ENCODE measurements at places on chromosomes 1 and 21. TPM values are rescaled to one million over a fixed set of nuclear protein-coding genes. Genes with fewer than 3 reads are reported as not detected.

The SPRR1A gene
- total RNA-seq, result not detected

The CFHR1 gene
- total RNA-seq, result 1.2 TPM

The DCST1 gene
- not detected for total RNA-seq

The LCE2B gene
- total RNA-seq, result not detected

The NAV1 gene
- 27.5 TPM for total RNA-seq

The C8B gene
- not detected for total RNA-seq

The CCNL2 gene
- 226 TPM for total RNA-seq

The C1QB gene
- total RNA-seq, result 26.3 TPM

The NR1I3 gene
- total RNA-seq, result not detected

The IFNLR1 gene
- total RNA-seq, result 0.79 TPM

The ANGPTL1 gene
- total RNA-seq, result 47.5 TPM

The KCNQ4 gene
- total RNA-seq, result 2.0 TPM

The PGLYRP4 gene
- total RNA-seq, result not detected

The KCNJ9 gene
- total RNA-seq, result 0.26 TPM

Data from urinary bladder (tissue), 4 donors.